ENCODE measurements at places on chromosomes 7 and 10.

GRCh38 chr7:1032536-1033181 is 11.7 kb upstream of the GPR146 start:
- no peak for DNase-seq

DNA sequence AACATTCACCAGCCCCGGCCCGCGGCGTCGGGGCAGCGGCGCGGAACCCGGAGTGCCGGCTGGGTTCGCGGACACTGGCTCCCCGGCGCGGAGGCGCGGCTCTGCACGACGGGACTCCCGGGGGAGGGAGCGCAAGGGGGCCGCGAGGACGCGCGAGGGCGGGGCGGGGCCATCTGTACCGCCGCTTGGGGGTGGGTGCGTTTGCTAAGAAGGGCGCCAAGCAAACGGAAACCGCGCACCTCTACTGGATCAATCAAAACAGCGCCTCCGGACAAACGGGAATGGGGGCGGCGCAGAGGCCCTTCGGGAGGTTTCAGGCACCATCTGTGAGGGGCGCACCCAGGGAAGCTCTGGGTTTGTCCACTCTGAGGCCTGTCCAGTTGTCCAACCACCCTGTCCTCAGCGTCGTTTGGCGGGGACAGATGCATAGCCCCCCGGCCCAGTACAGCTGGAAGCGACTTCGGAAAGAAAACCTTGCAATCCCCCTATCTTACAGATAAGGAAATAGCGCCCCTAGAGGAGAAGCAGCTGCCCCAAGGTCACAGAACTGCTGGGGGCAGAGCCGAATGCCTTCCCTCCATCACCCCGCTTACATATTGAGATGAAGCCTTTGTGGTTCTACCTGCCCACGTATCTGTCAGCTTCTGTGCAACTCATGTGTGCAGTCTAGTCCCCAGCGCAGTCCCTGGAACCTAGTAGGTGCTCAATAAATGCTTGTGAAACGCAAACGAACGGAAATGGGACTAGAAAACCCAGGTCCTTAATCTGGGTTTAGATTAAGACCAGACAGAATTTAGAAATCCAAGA is 10.7 kb upstream of the SLIT1 start:
- peak; percentile 82 for DNase-seq

DNA sequence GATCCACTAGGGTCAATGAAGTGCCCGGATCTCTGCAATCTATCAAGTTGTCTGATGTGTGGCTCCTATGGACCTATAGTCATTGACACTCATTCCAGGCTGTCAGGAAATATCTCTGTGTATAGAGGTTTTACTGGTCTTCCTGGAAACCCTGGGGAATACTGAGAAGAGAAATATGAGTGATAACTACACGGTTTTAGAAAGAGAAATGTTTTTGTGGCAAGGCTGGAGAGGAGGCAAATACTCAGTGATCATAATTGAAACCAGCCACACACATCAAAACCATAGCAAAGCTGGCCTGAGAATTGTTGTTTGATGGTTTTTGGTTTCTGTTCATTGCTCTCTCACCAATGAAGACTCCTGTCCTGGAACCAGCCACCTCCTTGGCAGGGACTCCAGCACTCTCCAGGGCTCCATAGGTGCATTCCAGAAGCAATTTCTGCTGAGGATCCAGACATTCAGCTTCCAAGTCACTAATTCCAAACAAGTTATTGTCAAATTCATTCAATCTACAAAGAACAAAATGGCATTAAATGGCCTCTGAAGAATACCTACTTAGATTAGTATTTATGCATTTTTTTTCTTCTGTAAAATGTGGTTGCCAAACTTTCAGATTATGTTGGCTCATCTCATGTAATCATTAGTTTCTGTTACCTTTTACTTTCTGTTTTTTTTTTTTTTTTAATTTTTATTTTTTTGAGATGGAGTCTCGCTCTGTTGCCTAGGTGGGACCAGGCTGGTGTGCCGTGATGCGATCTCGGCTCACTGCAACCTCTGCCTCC is 108.6 kb upstream of the ABI1 start:
- DNase-seq, result no peak

GRCh38 chr10:38047666-38048065 is 37.2 kb downstream of the ZNF33A start:
- no peak for DNase-seq

Data from nephron progenitor cell (in vitro differentiated cells).